ENCODE measurements at places on chromosomes 1 and 21.

GRCh38 chr1:8754993-8755392, 62.4 kb downstream of the RERE start:
- DNase-seq, result no peak

- DNase-seq, result peak; percentile 66
Observed at GRCh38 chr1:76269155-76269554, 194.6 kb downstream of the ST6GALNAC3 start.

GRCh38 chr1:236657398-236657797, 28.9 kb upstream of the ACTN2 start:
- DNase-seq, result no peak

DNA sequence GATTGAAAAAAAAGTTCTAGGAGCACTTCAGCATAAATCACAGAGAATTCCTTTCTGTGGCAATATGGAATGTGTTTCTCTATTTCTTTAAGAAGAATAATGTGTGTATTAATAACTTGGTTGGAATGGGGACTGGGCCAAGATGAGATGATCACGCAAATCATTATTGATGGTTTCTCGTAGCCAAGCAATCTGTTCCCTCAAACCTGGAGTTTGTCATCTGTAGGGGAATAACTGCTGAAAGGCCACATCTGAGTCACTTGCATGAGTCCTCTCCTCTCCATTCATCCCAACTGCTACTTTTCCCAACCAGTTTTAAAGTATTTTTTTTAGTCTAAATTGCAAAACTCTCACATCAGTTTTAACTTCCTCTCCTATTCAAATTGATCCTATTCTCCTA, 480.4 kb downstream of the PLPP3 start:
- peak; percentile 58 for DNase-seq

DNA sequence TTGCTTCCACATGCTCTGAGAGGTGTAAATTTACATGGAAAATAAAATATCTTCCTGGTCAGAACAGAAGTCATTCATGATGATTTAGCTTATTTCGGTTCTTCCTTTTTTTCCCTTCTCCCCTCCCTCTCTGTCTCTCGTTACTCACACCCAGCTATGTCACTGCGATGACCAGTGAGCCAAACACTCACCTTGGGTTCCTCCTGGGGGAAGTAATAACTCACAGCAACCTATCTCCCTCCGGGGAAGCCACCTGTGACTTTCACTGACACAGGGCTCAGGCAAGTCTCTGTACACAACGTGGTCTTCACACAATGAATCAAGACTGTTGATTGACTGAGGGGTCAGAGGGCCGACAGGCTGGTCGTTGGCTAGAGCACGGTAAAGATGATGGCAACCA, 135.3 kb upstream of the VANGL1 start:
- DNase-seq, result no peak

DNA sequence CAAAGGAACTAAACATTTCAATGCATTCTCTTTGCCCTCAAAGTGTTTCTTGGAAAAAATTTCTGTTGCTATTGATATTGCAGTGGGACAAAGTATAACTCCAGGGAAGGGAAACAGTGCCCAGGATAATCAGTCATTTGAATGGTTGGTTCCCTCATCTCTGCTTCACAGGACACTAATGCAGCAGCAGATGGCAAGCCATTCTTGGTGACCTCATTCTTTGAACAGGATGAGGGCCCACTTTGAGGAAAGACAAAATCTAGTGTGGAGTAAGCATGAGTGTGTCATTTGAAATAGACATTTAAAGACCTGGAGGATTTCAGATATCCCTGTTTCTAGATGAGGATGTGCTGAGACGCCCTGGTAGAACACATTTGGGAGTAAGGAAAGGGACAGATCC, 32.3 kb downstream of the CHRM3 start:
- no peak for DNase-seq

DNA sequence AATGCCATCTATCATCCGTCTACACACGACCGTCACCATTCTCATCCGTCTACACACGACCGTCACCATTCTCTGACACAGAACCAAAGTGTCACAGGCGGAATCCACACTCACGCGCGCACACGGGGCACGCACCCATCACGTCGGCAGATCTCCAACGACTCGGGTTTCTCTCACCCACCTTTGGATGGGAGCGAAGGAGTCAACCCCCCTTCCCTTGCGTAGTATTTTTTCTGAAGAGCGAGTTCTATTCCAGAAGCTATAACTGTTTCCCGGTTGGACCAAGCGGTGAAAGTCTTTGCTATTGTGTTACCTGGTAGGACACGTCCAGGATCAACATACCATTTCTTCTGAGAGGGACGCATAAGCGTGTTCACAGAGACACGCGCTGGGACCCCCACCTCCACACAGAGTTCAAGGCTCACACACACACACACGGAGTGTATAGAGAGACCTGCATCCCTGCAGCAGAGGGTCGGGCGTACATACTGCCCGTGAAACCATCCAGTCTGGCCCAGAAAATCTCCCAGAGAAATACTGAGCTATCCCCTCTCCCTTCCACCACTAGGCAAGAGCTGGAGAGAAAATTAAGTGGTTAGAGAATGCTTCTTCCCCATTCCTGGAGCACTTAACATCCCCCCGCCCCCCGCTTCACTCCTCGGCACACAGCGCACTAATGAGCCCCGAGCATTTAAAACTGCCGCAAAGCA, 741 bp downstream of the DUSP10 start:
- peak; percentile 77 for DNase-seq

DNA sequence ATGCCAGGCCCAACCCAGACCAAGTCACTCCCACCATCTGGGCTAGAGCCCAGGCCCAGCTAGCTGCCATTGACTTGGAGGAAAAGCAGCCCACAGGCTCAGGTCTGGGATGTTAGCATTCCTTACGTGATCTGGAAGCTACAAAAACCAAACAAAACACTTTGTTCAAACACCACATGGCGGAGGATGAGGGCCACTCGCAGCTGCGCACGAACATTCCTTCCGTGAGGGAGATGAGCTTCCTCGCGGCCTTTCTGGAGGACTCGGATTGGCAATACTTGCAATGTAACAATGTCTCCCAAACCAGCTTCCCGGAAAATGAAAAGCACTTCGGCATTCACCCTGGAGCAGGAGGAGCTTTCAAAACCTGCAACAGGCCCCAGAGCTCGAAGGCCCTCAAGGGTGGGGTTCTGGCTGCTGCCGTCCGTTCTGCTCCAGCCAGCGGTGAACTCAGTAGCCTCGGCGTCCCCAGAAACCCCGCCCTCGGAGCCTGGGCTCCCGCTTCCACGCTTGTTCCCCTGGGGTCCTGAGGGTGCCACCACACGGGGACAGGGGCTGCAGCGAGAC, 40.5 kb downstream of the COL6A1 start:
- DNase-seq, result peak; percentile 79

DNA sequence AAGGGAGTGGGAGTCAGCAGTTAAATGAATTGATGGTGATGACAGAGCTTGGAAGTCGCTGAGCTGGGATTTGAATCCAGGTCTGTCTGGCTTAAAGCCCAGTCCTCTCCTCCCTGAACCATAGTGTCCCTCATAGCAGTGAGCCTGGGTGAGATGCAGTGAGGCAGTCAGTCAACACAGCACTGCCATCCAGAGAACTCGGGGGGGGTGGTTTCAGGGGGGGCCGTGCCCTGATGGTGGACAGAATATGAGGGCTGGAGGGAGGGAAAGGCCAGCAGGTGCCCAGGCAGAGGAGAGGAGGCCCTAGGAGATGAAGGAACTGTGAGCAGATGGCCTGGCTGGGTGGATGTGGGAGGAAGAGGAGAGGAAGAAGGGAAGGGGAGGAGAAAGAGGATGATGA, 405.6 kb downstream of the PTPRU start:
- no peak for DNase-seq

- DNase-seq, result no peak
Observed at GRCh38 chr1:240031009-240031408, 60.7 kb upstream of the FMN2 start.

DNA sequence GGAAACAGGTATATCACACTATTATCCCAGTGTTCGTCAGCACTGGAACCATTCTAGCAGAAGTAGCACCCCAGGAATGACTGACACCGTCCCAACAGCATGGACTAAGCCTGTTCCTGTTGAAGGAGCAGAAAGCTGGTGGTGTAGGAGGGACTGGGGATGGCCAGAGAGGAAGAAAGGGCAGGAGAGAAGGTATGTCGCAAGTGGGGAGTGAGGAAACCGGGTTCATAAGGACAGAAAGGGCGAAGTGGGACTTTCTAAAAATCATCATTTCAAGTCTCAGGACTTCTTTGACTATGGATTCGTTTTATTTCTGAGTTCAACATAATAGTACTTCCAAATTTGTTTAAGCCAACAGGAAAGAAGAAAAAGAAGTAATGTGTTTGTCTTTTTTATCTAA, 19.7 kb upstream of the MX1 start:
- DNase-seq, result no peak

DNA sequence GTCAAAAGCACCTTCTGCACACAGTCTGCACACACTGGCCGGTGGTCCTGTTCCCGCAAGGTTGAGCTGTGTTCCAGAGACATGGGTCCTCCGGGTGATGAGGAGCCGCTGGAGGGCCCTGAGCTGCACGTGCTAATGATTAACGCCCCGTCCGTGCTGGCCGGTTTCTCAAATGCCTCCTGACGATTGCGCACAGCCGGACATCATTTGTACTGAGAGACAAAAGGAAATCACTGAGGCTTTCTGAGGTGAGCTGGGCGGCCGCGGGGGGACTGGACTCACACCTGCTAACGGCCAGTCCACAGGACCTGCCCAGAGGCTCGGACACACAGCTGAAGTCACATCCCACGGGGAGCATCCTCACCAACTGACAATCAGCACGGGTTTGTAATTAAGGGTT, 29.2 kb downstream of the POFUT2 start:
- DNase-seq, result no peak

DNA sequence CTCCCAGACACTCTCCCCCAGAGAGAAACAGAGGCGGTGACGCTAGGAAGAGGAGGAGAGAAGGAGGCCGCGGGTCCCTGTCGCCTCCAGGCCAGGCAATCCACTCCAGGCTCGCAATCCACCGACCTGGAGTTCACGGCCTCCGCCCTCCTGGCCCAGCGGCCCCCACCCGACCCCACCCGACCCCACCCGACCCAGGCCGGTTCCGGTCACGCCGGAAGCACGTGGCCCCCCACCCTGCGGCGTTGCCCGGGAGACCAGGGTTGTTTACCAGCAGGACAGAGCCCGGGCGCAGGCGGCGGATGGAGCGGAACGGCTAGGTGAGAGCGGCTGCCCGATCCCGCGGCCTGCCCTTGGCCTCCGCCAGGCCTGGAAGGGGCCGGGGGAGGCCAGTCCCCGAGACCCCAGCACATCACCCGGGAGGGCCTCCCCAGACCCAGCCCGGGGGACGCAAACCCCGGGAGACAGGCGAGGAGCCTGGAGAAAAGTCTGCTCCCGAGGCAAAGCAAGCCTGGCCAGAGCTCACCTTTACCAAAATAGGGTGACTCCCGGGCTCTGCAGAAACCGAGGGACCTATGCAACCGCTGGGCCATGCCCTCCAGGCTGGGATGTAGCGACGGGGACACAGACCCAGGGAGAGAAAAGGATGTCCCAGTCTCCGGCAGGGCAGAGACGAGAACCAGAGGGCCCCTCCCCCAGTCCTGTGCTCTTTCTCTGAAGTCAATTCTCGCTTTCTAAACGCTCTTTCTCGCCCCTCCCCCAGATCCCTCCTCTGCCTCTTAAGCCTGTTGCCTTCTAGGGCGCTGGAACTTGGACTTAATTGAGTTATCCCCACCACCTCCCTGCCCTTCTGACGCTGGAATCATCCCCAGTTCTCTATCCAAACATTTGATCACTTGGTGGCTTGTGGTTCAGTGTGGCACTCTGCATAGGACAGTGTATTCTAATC, at the start of the genes PLA2G2C and UBXN10:
Gene PLA2G2C, minus strand, starts transcription at position 685 of the 949 bp plus-strand sequence. CDS start 9,155 bp downstream, outside the sequence.
Gene UBXN10, plus strand, starts transcription at position 263 of the 949 bp plus-strand sequence. CDS start 4,466 bp downstream, outside the sequence.
- DNase-seq, result no peak

DNA sequence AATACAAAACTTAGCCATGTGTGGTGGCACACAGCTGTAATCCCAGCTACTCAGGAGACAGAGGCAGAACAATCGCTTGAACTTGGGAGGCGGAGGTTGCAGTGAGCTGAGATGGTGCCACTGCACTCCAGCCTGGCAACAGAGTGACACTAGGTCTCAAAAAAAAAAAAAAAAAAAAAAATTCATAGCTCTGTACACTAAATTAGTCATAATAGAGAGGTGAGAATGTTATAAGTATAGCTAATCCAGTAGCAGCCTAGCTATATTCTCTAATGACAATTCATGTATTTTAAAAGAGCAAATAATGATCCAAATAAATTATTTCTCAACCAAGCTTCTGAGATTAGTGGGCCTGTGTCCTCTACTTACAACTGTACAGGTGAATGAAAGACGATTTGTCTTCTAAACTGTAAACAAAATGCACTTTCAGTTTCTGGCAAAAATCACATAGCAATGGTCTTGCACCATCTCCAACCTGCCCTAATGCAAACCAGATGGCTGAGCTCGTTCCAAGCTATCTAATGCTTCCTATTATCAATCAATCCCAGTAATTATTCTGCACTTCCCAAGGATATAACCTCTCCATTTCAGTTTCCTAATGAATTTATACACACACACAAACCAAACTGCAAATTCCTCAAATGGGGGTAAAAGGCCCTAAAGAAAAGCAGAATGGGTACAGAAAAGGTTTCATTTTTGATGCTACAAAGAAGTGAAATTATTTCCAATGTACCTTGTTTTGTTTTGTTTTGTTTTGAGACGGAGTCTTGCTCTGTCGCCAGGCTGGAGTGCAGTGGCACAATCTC, 56.5 kb downstream of the GATAD2B start:
- DNase-seq, result peak; percentile 32

DNA sequence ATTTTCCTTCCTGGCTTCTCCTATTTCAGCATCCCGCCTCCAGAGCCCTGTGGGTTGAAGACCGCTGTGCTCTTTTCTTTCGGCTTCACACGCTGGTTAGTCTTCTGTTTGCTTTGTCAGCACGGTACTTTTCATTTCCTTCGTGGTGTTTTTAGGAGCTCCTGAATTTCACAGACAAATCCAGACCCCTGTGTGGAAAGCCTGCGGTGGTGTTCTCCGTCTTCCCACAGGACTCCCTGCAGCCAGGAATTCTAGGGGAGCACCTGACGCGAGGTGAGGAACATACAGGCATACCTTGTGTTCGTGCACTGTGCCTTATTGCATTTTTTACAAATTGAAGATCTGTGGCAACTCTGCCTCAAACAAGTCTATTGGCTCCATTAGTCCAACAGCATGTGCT, 210.2 kb upstream of the MAP1LC3C start:
- no peak for DNase-seq

- DNase-seq, result peak; percentile 37
Observed at GRCh38 chr1:82161700-82162141, 361.0 kb downstream of the ADGRL2 start.

DNA sequence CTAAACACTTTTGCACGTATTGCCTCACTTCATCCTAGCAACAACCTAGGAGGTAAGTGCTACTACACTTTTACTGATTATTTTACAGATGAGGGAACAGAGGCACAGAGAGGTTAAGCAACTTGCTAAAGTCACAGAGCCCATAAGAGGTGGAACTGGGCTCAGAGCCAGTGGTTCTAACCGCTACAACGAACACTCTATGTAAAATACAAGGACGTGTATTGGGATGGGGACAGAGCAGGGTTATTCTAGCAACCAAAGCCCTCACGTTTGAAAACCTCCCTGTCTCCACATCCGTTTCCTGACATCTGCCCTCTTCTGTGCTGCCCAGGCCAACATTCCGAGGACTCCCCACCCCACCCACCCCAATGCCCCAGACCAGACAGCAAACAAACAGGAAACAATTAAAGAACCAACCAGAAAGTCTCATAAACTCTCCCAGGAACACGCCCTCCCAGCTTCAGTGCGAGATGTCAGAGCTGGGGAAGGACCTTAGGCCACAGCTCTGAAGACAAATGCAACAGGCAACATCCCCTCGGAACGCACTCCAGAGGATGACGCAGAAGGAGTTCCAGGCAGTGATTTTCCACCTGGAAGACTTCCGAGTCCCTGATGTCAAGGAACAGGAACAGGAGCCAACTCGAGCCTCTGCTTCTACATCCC, 41.1 kb downstream of the GLIS1 start:
- DNase-seq, result no peak

- no peak for DNase-seq
Observed at GRCh38 chr1:20137055-20137454, 2.1 kb upstream of the PLA2G2F start.

All from skin of body (tissue), 3 donors.